ENCODE measurements at places on chromosomes 1 and 21.
A peak's percentile ranks its signal among the peaks of the same experiment; 100 is the strongest.

- no peak for DNase-seq
Observed at GRCh38 chr21:25885405-25885804, 150.6 kb downstream of the GABPA start.

GRCh38 chr1:1895060-1895418 lies 4.2 kb upstream of the GNB1 start:
- no peak for DNase-seq

DNA sequence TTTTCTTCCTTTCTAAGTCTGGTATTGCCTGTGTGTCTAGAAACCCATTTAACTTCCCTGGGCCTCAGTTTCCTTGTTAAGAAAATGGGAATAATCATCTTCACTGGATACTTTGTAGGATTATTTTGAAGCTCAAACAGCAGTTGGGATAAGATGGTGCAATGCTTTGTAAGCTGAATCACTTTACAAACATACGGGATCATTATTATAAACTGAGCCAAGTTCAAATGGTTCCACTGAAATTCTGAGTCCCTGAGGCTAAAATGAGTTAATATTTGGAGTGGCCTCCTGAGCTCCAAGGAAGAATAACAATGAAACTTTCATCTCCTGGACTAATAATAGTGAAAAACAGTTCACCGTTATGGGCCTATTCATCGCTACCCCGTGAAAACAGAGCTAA lies 388.0 kb downstream of the PLPP3 start:
- no peak for DNase-seq

- no peak for DNase-seq
Observed at GRCh38 chr1:156747742-156748669, 3.5 kb downstream of the HDGF start.

DNA sequence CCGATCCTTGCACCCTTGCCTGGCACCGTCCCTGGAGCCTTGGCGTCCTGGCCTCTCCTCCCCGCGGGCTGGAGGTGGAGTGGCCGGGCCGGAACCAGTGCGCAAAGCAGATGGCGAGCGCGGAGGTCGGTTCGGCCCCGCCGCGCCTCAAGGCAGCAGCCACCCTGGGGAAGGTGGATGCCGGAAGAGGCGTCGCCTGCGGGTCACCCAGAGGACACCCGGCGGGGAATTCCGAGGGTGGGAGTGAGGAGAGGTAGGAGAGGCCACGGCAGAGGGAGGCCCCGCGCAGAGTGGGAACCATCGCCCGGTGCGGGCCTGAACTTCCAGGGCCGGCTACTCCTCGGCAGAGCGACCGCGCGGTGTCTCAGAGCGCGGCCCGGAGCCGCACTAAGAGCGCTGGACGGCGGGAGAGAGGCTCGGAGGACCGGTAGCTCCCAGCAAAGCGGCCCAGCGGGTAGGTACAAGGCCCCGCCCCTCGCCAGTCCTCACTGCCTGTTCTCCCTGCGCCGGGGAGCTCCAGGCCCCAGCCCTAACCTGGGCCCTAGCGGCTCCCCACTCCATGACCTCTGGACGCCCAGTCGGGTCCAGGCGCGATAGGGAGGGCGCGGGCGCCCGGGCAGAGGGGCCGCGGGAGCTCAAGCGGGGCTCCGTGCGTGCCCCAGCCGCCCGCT lies at the start of gene RNF207:
Gene RNF207 (plus strand): TSS at position 271 of the 671 bp plus-strand sequence. CDS start 417 bp downstream, outside the sequence.
- peak; percentile 52 for DNase-seq

DNA sequence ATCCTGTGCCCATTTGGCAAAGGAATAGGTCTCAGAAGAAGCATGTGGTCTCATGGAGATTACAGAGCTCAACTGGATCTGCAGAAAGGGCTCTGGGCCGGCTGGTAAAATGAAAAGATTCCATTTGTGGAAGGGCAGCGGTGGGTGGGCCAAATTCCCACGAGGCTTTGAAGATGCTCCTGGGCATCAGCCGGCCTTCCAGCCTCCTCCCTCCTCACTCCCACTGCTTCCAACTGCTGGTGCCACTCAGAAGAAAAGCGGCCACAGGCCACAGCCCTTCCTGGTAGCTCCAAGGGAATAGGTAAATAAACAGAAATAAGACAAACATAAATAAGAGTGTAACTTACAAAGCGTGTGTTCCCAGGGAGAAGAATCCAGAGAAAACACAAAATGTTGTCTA lies 136.3 kb upstream of the SLC44A3 start:
- DNase-seq = no peak

GRCh38 chr1:201501812-201502510 lies 5.0 kb downstream of the CSRP1 start:
- DNase-seq = no peak

- DNase-seq = no peak
Observed at GRCh38 chr1:219710529-219711194, 97.8 kb upstream of the ZC3H11B start.

DNA sequence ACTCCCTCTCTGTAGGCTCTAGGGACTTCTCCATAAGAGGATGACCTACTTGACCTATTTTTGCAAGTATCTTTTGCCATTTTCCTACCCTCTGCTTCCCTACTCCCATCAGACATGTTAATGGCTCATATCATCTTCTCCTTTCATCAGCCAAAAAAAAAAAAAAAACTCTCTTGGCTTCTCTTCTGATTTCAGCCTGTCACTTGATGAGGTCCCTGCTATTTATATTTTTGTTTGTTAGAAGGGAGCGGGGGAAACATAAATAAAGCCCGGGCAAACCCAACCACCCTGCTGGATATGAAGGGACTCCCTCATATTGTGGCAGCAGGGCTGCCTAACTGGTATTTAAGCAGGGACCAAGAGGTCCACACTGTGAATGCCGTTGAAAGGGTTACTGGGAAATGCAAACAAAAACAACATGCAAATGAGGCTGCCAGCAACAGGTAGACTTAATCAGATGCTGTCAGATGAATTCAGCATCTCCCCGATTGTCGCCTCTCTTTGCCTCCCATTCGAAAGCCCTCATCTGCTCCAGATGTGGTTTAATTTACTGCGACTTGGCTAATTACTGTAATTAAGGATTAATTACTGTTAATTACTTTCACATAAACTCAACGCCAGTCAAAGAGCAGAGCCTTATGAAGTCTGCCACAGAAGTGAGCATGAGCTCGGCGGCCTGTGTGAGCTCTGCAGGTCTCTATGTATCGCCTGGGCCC lies 172.3 kb downstream of the PBX1 start:
- no peak for DNase-seq

DNA sequence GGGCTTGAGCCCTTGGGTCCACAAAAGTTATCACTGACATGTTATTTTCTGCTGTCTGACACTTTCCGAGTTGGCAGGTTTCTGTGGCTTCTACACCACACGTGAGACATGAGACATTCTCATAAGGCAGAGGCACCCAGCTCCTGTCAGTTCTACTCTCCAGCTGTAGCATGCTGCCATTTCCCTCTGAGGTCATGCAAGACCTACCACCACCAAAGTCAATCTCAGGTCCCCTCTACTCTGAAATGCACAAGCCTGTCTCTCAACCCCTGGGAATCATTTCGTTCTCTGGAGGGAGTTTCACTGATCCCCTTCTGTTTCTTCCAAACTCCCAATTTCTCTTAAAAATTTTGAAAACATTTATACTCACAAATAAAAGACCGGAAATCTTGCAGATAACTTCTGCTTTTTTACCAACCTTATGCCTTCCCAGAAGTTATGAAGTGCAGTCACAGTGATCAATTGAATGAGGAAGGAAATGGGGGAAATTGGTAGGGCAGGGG lies 39.5 kb upstream of the CR2 start:
- DNase-seq = peak; percentile 62
